ENCODE measurements at places on chromosomes 2 and 18. TPM values are rescaled to one million over a fixed set of nuclear protein-coding genes. Genes with fewer than 3 reads are reported as not detected.

The YES1 gene
- 68.2 TPM for total RNA-seq

The RUFY4 gene
- not detected for total RNA-seq

The DYNAP gene
- total RNA-seq: not detected

The REG3G gene
- total RNA-seq: not detected

The ASB18 gene
- not detected for total RNA-seq

GRCh38 chr2:103594823-103595222 is 833.0 kb downstream of the TMEM182 start:
- no peak for DNase-seq

GRCh38 chr2:95076705-95077529 is 44.7 kb downstream of the MRPS5 start:
- DNase-seq: peak; percentile 16

Data from astrocyte (in vitro differentiated cells and primary cell).